ENCODE measurements at places on chromosomes 7 and 10.
A peak's percentile ranks its signal among the peaks of the same experiment; 100 is the strongest.

GRCh38 chr10:62079885-62080559, 178.5 kb downstream of the ARID5B start:
- no peak for DNase-seq

DNA sequence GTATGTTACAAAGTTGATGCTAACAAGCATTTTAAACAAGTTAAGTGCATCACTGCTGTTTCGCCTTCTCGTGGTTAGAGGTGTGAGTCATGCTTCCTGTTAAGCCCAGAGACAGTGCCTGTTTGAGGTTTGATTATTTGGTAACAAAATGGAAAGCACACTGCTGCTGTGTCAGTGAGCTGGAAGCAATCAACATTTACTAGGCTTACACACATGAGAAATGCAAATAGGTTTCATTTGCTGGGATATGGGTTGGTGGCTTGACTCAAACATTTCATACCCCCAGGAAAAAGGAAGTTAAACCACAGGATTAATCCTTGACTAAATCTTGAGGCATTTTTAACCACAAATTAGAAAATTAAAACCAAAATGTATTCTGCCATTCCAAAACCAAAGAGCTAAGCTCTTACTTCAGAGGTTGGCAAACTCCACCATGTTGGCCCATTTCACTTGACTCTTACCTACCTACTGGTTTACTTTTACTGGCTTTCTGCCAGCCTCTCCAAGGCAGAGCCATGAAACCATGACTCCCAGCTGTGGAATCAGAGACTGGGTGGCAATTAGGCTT, 139.2 kb downstream of the ETV1 start:
- peak; percentile 38 for DNase-seq

DNA sequence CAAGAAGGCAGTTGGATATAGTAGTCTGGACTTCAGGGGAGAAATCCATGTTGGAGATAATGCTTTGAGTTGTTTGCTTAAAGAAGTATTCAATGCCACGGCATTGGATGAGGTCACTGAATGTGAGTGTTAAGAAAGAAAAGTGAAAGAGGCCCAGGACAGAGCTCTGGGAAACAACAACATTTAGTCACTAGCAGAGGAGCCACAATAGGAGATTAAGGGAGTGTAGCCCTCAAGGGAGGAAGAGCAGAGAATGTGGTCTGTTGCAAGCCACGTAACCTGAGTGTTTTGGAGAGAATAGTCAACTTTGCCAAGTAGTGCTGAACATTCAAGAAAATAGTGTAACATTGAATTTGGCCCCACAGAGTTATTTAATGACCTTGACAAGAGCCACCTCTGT, 114.7 kb downstream of the MYO3A start:
- DNase-seq = no peak

GRCh38 chr10:34046506-34047034, 712.1 kb upstream of the NRP1 start:
- DNase-seq = no peak

DNA sequence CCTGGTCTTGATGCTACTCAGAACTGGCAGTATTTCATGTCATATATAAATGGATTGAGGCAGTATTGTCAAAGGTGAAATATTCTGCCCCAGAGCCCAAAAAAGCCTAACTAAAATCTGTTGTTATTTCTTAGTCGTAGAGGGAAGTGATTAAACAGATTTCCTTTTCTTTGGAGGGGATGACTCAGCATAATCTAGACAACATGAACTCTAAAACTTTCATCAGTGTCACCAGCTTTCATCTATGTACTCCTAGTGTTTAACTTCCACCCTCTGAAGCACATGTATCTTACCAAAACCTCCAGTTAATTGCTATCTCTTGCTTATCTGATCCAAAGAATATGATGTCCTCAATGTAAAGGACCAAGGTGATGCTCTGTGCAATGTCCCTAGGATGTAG, 97.1 kb upstream of the ARID5B start:
- no peak for DNase-seq

- no peak for DNase-seq
Observed at GRCh38 chr10:92810934-92811532, 37.3 kb upstream of the EXOC6 start.

GRCh38 chr7:23249486-23249885, 2.9 kb downstream of the GPNMB start:
- DNase-seq = no peak

GRCh38 chr7:80686576-80686975, 48.1 kb downstream of the CD36 start:
- no peak for DNase-seq

GRCh38 chr10:104054430-104054829, 31.2 kb downstream of the COL17A1 start:
- no peak for DNase-seq

- no peak for DNase-seq
Observed at GRCh38 chr7:69801729-69802682, 203.7 kb downstream of the AUTS2 start.

GRCh38 chr10:131656009-131656408, 244.8 kb upstream of the PPP2R2D start:
- DNase-seq = no peak

GRCh38 chr7:15332956-15333355, 228.9 kb downstream of the AGMO start:
- no peak for DNase-seq

DNA sequence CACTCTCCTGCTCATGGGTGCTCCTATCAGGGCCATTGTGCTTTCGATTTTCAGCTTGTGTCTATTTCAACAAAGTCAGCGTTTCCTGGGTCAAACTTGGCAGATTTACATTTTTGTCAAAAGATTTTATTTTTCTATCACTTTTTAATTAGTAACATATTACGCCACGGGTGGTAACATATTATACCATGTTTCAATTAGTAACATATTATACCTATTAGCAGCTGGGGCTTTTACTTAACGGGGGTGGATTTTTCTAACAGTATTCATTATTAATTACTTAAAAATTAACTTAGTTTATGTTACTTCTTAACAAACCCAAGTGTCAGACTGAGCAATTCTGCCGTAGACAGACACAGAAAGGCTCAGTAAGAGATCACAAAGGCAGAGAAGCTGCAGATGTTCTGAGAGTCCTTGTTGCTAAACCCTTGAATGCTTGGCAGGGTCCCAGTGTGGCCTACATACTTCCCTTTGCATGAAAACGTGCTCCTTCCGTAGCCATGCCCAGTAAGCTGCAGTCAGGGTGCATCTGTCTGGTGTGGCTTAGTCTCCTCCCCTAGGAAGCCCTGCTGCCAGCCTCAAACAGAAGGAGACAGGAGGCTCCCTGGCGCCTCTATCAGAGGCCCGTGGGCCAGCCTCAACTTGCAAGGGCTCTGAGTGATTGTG, 263.1 kb upstream of the CXCL12 start:
- DNase-seq = no peak
